ENCODE measurements at places on chromosomes 2 and 18. TPM values are rescaled to one million over a fixed set of nuclear protein-coding genes. Genes with fewer than 3 reads are reported as not detected.

- H3K4me3 ChIP-seq, result no peak overlapping the region
- DNase-seq, result no peak
- H3K36me3 ChIP-seq, result no peaks in the 10 kb centered on the region
- H3K27me3 ChIP-seq, result no peaks in the 10 kb centered on the region
Measured at GRCh38 chr18:398935-399630, 101.4 kb downstream of the COLEC12 start.

GRCh38 chr2:178128836-178129630, 16.8 kb downstream of the RBM45 start:
- no peak overlapping the region for H3K27ac ChIP-seq
- H3K4me3 ChIP-seq, result no peak overlapping the region
- no peaks in the 10 kb centered on the region for H3K36me3 ChIP-seq
- no peak for DNase-seq
- no peaks in the 10 kb centered on the region for H3K4me1 ChIP-seq

GRCh38 chr2:135311962-135312361, 219.1 kb downstream of the ZRANB3 start:
- no peak for DNase-seq
- H3K36me3 ChIP-seq, result no peaks in the 10 kb centered on the region
- no peak overlapping the region for H3K4me3 ChIP-seq
- no peak overlapping the region for H3K27ac ChIP-seq
- H3K27me3 ChIP-seq, result no peaks in the 10 kb centered on the region

DNA sequence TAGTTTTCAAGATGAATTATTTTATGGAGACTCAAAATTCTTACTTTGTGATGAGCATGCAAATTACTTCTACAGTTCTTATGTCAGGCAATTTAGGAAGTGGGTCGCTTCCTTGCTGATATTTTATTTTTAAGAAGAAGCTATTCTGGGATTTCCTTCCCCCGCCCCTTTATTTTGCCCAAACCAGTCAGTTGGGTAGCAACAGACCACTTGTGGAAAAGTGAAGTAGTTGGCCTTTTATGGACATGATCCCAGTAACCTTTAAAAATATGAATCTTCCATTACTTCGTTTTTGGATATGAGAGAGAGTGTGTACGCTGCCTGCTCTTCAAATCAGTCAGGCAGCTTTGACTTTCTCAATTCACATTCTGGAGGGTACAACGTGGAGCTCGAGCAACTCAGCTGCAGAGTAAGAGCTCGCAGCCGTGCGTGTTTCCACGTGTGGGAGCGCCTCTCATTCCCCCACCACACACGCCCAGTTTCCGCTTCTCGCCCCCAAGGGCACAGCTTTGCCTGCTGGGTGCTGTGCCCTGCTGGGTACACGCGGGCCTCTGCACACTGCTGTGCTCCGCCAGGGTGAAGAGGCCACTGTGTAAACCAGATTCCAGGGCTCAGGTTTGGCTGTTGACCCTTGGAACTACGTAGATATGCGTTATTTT, 92.6 kb downstream of the ITGB1BP1 start:
- no peak overlapping the region for H3K27ac ChIP-seq
- H3K4me3 ChIP-seq, result no peak overlapping the region
- no peaks in the 10 kb centered on the region for H3K27me3 ChIP-seq
- peaks cover 7% of the 10 kb centered on the region for H3K4me1 ChIP-seq
- DNase-seq, result no peak
- no peaks in the 10 kb centered on the region for H3K36me3 ChIP-seq

Gene CHRNG
- not detected for total RNA-seq

Gene SLC8A1
- 65.5 TPM for total RNA-seq

All from transverse colon (tissue), 4 donors.